Stimulated activated CD8-positive, alpha-beta memory T cell treated with anti-CD3 and anti-CD28 coated beads, Interleukin-15, amount 100 ng/mL, for 4 hours (primary cell): ENCODE measurements at places on chromosomes 2 and 18.

GRCh38 chr2:218161644-218162043 lies 5.1 kb downstream of the CXCR1 start:
- DNase-seq, result no peak

- DNase-seq, result no peak
Measured at GRCh38 chr2:16188261-16188890, 248.0 kb downstream of the MYCN start.

GRCh38 chr2:191385416-191386160 lies 140.4 kb downstream of the MYO1B start:
- no peak for DNase-seq

DNA sequence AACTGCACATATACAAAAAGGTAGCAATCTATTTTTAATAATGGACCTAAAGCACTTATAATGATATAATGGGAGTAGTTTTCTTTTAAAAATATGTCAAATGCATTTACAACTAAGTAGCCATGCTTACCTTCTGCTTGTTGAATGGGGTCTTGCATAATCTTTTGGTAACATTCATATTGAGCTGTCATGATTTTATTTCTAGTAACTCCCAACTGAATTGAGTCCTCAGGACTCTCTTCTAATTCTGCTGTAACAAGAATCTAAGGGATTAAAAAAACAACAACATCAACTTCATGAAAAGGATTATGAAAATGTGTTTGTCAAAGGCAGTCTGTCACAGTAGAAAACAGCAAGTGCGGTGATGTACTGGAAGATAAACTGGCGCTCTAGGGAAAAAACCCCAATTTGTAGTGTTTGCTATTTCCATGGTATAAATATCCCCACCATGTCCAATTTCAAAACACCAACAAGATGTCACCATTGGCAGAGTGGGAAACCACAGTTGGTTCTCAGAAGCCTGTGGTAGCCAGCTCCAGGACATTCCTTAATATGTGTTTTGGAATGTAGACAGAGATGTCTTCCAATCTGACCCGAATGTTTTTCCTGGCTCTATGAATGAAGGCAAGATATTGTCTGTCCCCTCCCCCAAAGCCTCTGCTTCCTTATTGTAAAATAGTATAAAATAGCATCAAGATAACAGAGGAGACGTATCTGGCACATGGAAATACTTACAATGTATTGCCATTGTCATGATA lies 64.8 kb downstream of the CALCRL start:
- no peak for DNase-seq

GRCh38 chr18:25630682-25631081 lies 278.7 kb upstream of the ZNF521 start:
- DNase-seq, result no peak

- no peak for DNase-seq
Measured at GRCh38 chr2:28989973-28990372, 8.9 kb downstream of the TOGARAM2 start.

GRCh38 chr2:2796207-2796606 lies 465.1 kb upstream of the MYT1L start:
- DNase-seq, result no peak

GRCh38 chr2:154978710-154979109 lies 280.2 kb downstream of the KCNJ3 start:
- DNase-seq, result no peak

GRCh38 chr2:177239932-177240630 lies 24.4 kb downstream of the NFE2L2 start:
- DNase-seq, result no peak

GRCh38 chr2:27960237-27960912 lies 69.8 kb downstream of the BABAM2 start:
- DNase-seq, result no peak
